ENCODE measurements at places on chromosomes 2 and 18.
A peak's percentile ranks its signal among the peaks of the same experiment; 100 is the strongest.

DNA sequence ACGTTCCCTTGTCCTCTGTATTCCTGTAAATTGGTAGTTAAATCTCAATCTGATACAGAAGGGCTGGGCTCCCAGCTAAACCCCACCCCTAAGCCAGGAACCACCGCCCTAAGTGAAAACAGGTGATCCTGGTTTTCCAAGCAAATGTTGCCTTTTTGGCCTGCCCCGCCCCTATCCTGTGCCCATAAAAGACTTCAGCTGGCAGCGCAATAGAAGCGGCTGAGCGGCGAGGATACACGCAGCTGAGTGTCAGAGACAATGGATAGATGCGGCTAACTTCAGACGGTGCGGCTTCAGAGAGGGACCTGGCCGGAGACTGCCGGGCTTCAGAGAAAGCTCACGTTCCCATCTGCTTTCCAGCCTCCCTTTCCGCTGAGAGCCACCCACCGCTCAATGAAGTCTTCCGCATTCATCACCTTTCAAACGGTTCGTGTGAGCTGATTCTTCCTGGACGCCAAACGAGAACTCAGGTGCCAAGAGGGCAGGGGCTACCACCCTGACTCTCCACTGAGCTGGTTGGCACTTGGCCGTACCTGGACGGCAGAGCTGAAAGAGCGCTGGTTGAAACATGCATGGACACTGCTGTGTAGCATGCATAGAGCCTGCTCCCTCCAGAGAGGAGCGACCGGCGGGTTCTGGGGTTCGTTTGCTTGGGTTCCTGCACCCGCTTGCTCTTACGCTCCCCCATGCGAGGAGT lies 49.5 kb upstream of the POLE4 start:
- DNase-seq = no peak

DNA sequence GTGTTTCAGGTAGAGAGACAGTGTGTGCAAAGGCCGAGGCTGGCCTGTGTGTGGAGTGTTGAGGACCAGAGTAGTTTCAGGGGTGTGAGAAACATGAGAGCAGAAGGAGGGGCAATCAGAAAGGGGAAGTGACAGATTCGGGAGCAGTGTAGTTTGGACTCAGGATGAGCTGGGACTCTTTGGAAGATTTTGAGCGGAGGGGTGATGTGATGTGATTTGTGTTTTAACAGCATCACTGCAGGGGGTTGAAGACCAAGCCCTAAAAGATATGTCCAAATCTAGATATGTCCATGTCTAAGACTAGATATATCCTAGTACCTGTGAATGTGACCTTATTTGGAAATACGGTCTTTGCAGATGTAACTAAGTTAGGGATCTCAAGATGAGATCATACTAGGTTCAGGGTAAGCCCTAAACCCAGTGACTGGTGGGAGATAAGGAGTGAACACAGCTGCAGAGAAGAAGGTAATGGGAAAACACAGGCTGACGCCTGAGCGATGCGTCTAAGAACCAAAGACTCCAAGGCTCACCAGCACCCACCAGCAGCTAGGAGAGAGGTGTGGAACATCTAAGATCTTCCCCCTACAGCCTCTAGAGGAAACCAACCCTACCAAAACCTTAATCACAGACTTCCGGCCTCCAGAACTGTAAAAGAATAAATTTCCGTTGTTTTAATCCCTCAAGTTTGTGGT lies 38.5 kb upstream of the MYO3B start:
- DNase-seq = no peak

DNA sequence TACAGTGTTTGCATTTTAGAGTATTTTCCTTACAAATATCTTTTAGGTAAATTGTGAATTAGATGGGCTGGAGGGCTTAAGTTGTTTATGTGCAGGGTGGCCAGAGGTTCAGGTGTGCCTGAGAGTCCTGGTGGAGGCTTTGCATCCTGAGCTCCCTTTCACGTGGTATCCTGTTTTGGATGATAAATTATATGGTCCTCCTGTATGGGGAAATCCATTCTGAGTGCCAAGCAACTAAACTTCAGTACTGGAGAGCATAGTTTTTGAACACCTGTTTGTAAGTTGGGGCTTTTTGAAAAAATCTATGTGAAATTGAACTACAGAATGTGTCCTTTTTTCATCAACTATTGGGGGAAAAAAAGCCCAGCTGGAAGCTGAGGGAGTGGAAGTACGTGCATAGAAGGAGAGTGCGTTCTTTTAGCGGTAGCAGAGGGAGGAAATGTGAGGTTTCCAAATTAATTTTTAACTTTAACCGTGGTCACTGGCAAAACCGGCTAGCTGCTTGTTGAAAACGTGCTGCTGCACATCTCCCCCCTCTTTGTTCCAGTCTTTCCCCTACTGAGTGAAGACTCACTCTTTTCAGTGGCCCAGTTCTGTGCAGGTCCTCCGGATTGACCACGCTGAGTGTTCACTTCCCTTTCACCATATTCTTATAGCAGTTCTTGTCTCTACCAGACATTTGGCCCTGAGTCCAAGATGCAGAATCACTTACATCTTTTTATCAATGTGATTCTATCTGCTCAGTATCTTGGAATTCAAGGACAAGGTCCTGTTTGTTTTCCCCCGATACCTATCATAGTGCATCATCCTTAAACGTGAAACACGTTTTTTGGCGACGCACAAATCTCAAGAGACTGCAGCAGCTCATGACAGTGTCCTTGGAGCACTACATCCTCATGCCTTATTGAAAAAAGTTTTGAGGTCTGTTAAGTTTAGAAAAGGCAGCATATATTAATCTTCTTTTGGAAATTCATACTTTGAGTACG lies 15.3 kb downstream of the CNOT11 start:
- DNase-seq = no peak

DNA sequence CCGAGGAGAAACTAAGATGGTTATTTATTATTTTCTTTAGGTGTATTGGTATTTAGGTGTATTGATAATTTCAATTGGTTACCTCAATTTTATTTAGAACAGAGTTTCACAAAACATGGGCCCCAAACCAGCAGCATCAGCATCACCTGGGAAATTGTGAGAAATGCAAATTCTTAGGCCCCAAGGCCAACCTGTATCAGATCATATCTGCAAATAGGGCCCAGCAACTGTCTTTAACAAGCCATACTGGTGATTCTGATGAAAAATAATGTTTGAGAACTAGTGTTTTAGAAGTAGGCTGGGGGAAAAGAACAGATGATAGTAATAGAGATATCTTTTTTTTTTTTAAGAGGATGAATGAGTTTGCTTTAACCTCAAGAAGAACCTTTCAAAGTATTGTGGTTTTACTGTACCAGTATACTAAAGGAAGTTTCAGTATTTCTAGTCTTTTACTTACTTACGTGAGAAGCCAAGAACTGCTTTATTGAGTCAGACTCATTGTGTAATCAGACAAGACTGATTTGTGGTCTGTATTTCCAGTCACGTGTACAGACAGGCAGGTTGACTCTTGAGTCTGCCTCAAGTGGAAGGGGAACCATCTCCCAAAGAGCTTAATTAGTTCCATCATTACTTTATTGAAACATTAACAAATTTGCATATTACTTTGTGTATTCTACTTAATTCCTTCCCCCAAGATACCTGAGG lies 60.4 kb upstream of the GAREM1 start:
- DNase-seq = peak; percentile 25

DNA sequence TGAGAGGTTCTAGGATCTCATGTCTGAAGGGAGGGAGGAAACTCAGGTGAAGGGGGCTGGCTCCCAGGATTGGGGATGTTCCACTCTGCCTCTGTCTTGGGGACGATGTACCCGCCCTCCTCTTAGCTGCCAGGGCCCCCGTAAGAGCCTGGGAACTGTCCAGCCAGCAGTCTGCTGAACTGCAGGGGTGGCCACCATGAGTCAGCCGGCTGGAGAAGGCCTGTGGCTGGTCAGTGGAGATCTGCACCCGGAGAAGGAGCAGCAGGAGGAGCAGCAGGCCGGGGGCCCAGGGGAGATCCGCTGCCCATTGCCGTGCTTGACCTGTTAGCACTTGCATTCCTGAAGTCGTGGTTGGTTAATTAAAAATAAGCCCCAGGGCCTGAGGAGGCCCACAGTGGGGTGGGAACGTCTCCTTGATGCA lies 180.3 kb downstream of the TFCP2L1 start:
- DNase-seq = no peak

- DNase-seq = no peak
Observed at GRCh38 chr18:65788373-65788772, 37.6 kb downstream of the CDH7 start.

- DNase-seq = no peak
Observed at GRCh38 chr2:43107679-43108078, 118.7 kb downstream of the ZFP36L2 start.

DNA sequence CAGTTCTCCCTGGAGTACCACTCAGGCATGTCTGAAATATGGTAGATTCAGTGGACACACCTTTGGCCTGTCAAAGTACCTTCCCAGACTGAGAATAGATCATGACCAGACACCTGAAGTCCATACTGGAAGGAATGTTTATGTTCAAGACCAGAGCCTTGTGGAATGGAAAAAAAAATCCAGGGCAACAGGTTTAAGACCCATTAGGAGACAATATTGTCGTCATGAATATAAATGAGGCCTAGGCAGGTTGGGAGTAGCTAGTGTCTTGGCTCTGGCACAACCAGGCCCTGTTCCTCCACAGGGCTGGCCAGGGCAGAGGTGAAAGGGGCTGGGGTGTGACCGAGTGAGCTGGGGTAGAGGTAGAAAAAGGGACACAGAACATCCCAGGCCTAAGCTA lies 13.2 kb upstream of the ATRAID start:
- no peak for DNase-seq

GRCh38 chr18:248053-248452 lies 19.8 kb downstream of the THOC1 start:
- no peak for DNase-seq

DNA sequence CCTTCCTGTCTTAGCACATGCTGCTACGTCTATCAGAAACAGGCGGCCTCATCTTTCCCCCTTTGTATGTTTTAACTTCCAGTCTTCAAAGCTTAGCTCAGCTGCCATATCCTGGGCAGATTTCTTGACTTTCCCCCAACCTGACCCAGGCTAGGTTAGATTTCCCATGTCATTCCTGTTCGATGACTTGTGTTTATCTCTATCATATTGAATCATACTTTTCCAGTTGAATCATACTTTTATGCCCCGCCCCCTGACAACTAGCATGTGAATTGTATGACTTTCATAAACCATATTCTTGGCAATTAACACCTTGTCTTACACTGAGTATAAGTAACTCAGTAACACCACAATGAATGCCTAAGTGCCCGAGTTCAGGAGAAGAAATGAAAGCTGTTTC lies 128.3 kb downstream of the CYRIA start:
- no peak for DNase-seq

Measured in activated CD8-positive, alpha-beta T cell treated with anti-CD3 and anti-CD28 coated beads for 36 hours (primary cell).